ENCODE measurements at places on chromosomes 7 and 10. TPM values are rescaled to one million over a fixed set of nuclear protein-coding genes. Genes with fewer than 3 reads are reported as not detected.

SCRN1 gene
- 65.6 TPM for total RNA-seq

KIAA1217 gene
- 2.9 TPM for total RNA-seq

THSD7A gene
- under 0.01 TPM for total RNA-seq

MSS51 gene
- 1.5 TPM for total RNA-seq

PDGFA gene
- 1.00 TPM for total RNA-seq

RPEL1 gene
- total RNA-seq = 0.15 TPM

SPAG6 gene
- total RNA-seq = not detected

METTL27 gene
- not detected for total RNA-seq

SGCE gene
- total RNA-seq = 56.6 TPM

ECHDC3 gene
- total RNA-seq = 19.0 TPM

ZNF736 gene
- 7.9 TPM for total RNA-seq

CFAP43 gene
- 1.4 TPM for total RNA-seq

OR2A42 gene
- total RNA-seq = not detected
